ENCODE measurements at places on chromosomes 12 and 14.

DNA sequence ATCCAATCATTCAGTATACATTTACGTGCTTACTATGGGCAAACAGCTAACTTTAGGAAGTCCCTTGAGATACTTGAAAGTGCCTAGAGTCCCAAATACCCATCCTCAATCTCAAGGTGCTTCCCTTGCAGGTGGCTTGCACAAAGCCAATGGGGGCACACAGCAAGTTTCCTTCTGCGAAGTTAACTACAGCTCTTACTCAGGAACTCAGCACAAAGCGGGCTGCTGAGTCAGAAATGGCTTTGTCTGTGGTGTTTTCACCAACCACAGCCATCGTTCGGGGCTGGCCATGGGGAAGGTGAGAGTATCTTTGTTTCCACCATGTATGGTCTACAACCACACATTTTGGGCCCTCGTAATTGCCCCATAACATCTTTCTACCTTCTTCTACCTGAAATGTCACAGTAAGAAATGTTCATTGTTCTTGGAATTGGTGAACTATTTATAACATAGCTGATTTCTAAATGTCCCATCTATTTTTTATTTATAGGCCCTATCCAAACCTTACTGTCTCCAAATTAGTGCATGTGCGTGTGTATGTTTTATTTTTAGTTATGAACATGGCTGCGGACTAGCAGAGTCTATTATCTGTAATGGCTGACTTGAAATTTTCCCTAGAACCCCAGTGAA is 13.9 kb downstream of the MFAP5 start:
- no peak for DNase-seq

- no peak for DNase-seq
Observed at GRCh38 chr12:20345866-20346265, 22.5 kb upstream of the PDE3A start.

DNA sequence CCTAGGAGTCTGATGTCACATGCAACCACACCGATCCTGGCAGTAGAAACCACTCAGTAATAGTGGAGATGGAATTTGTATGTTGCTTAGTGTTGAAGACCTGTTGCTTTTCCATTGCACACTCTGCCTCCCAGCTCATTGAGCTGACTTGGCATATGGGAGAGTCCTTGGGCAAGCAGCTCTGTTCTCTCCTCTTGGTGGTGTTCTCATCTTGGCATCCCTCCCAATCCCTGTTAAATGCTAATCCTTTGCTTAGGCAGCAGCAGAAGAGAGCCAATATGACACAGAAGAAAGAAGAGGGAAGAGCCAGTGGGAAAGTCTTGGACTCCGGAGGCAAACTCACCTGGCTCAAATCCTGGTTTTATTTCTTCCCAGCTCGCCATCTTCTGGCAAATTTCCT is 178.0 kb upstream of the CAND1 start:
- DNase-seq: no peak

DNA sequence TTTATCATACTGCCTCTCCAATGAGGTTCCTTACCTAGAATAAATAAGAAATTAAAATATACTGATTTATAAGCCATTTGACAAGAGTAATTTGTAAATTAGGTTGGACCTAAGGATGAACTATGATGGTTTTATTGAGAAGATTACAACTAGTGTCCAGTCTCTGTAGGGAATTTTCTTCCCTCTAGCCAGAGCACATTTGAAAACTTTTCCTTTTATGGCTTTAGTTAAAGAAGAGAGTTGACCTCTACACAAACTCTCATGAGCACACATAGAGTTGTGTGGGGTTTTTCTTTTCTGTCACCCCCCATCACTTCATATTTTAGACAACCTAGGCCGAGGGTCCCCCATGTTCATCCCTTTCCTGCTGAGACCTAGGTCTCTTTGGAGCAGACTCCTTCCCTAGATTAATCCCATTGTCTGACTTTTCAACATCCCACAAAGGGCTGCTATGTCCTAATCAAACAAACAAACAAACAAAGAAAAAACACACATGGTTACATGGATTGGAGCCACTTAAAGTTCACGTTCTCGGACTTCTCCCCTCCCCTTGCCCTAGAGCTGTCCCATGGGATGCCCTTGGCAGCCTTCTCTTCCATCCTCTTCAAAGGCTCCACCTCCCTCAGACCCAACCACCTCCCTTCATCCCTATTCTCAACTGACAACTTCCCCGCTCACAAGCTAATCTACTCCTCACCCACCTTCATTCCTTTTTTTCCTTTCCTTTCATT is 40.7 kb downstream of the GPR135 start:
- no peak for DNase-seq

- DNase-seq: peak; percentile 65
Observed at GRCh38 chr12:105382771-105383622, 52.5 kb downstream of the C12orf75 start.

GRCh38 chr12:45231515-45232145 is 15.7 kb downstream of the ANO6 start:
- DNase-seq: no peak

- no peak for DNase-seq
Observed at GRCh38 chr12:37666069-37666781, 650.3 kb upstream of the ALG10B start.

DNA sequence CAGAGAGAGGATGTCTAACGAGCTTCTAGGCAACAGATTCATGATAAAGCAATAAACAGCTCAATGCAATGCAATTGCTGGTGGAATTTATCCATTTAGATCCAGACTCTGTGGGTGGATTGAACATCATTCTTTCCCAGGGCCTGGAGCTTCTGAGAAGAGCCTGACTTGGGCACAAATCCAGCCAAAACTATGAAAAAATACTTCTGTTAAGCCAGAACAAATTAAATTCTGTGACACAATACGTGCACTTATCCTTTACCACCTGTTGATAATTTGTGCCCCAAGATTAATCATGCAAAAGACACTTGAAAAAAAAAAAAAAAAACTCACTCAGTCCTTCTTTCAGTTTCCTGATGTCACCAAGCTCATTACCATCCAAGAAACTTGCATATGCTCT is 446.0 kb upstream of the DCN start:
- DNase-seq: no peak

DNA sequence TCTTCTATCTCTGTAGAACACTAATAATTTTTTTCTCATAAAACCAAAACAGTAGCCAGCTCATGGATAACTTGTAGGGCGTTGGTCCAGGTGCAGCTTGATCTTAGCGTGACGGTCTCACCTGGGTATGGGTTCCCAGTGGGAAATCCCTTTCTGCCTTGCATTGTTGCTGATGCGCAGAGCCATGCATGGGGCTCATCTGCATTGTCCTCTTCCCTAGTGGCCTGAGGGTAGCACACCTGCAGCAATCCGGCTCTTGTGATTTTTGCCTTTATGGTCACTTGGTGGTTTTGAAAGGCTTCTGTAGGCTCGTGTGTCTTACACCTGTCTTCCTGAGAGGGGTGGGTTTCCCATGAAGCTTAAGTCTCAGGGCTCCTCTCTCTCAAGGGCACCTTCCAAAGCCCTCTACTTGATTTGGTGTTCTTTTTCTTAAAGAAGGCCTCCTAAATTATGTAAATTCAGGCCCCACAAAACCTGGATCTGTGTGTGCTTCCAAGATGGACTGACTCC is 130.6 kb downstream of the PRKCH start:
- no peak for DNase-seq

All from HFF-Myc (cell line).